ENCODE measurements at places on chromosomes 5 and 9. TPM values are rescaled to one million over a fixed set of nuclear protein-coding genes. Genes with fewer than 3 reads are reported as not detected.

Gene SHOC1
- total RNA-seq = not detected

Gene PCDHGA6
- 6.7 TPM for total RNA-seq

Gene IL31RA
- not detected for total RNA-seq

Gene TAF11L5
- total RNA-seq = not detected

Gene CAVIN4
- 0.93 TPM for total RNA-seq

Gene CER1
- not detected for total RNA-seq

Gene MARCHF11
- total RNA-seq = not detected

Gene PDGFRB
- 101 TPM for total RNA-seq

Gene SARDH
- total RNA-seq = 2.3 TPM

Gene NIPBL
- 59.4 TPM for total RNA-seq

Gene RAPGEF1
- 47.5 TPM for total RNA-seq

Gene NOTCH1
- 72.1 TPM for total RNA-seq

Gene ACER2
- total RNA-seq = 3.5 TPM

All from gastroesophageal sphincter (tissue), 4 donors.